ENCODE measurements at places on chromosomes 2 and 18.

DNA sequence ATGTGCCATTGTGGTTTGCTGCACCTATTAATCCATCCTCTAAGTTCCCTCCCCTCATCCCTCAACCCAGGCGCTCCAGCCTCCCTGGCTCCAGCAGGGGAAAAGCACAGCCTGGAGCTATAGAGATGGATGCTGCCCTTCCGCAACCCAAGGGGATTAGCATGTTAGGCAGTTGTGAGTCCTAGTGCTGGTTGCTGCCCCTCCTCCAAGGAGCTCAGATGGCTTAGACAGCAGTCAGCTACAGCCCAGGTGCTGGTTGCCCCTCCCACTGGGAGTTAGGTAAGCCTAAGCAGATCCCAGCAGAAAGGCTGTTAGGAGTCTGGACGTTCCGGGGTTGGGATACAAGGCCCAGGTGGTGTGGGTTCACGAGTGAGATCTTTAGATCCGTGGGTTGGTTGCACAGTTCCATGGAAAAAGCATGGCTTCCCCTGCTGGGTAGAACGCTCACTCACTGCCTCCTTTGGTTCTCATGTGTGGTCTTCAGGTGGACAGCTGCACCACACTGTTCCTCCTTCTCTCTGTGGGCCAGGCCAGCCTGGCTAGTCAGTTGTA lies 446.1 kb downstream of the ZNF804A start:
- ATAC-seq: no peak

GRCh38 chr2:145750144-145750543 lies 1230.2 kb upstream of the ZEB2 start:
- ATAC-seq: no peak

DNA sequence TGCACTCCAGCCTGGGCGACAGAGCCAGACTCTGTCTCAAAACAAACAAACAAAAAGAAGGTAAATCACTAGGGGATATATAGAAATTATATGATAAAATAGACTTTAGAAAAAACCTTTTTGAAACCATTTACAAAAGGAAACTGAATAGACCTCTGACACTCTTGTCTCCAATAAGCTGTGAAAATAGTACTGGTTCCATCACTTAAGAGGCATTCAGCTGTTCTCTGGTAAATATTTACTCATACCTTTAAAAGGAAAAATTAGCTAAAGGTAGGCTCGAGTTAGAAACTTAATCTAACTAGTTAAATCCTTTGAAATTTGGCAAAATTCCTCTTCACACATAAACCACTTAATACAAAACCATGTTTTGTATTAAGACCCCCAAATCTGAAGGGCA lies 21.4 kb downstream of the RAB27B start:
- ATAC-seq: no peak

DNA sequence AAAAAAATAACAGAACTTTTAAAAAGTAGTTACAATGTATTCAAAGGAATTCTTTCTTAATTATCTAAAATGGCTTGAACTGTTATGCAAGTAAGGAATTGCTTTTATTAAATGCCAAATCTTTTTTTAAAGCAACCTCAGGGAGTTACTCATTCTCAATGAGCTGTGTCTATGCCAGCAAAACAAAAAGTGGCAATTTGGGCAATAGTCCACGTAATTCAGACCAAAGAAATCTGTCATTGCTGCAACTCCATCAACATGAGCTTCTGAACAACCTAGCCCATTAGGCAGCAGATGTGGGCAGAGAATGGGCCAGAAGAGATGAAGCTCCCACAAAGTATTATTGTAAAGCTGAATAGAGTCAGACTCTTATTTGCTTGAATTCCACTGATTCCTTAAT lies 118.4 kb downstream of the ALK start:
- no peak for ATAC-seq

- ATAC-seq: peak; percentile 40
Observed at GRCh38 chr2:26946841-26947784, 23.3 kb upstream of the MAPRE3 start.

- peak; percentile 48 for ATAC-seq
Observed at GRCh38 chr2:169734169-169734847, 676 bp downstream of the KLHL23 start.

DNA sequence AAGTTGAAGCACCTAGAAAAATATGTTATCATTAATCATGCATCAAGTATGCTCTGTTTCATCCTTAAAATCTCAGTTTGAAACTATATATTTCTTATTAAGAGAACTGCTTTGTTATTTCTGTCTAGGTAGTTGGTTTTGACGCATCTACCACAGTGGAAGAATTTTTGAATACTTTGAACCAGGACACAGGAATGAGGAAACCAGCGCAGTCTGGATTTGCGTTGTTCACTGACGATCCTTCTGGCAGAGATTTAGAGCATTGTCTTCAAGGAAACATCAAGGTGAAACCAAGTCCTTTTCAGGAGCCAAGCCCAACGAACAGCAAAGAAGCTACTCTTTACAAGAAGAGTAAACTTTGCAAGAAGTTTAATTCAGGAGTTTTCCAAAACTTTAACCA lies 30.1 kb upstream of the DYNC2LI1 start:
- no peak for ATAC-seq

- ATAC-seq: no peak
Observed at GRCh38 chr2:137231628-137232027, 466.3 kb downstream of the THSD7B start.

DNA sequence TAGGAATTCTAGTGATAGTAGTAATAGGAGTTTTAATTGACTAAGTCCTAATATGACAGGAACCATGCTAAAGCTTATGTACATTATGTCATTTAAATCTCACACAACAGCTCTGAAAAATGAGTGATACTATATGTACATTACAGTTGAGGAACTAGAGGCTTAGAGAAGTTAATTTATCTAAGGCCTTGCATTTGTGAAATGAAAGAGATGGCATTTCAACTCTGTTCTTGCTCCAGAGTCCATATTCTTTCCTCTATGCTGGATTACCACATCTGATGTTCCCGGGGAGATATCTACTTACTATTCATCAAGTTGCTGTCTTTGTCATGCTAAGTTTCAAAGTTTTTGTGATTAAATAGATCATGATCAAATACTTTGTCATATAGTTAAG lies 5.7 kb downstream of the AGPS start:
- ATAC-seq: no peak

- ATAC-seq: no peak
Observed at GRCh38 chr18:56910967-56911366, 235.9 kb upstream of the BOD1L2 start.

DNA sequence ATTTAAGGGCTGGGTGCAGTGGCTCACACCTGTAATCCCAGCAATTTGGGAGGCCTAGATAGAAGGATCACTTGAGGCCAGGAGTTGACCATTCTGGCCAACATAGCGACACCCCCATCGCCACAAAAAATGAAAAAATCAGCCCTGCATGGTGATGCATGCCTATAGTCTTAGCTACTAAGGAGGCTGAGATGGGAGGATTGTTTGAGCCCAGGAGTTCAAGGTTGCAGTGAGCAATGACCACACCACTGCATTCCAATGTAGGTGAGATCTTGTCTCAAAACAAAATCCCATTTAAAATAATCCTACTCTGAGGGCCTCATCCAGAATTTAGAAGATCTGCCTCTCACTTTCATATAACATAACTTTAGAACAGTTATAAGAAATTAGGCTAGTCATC lies 2.7 kb upstream of the SERTAD2 start:
- no peak for ATAC-seq

GRCh38 chr2:12076810-12077209 lies 330.4 kb downstream of the LPIN1 start:
- ATAC-seq: no peak

GRCh38 chr2:205721057-205721449 lies 38.8 kb downstream of the NRP2 start:
- no peak for ATAC-seq

GRCh38 chr2:108575132-108575966 lies 41.1 kb downstream of the LIMS1 start:
- ATAC-seq: no peak

DNA sequence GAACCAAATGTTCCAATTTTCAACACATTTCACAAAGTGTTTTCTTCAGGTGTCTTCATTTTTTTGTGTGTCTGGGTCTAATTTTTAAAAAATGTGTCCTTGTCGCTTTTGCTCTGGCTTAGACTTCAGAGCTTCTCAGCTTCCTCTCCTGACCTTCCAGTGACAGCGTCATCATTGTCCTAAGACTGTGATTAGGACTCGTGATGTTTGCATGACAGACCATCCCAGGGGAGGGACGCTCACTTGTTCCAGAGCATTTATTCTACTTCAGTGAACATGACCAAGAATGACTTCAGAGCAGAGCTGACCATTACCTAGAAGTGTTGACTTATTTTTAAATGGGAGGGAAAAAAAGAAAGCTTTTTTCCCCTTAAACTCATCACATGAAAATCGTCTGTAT lies 591.9 kb downstream of the IRS1 start:
- ATAC-seq: no peak

DNA sequence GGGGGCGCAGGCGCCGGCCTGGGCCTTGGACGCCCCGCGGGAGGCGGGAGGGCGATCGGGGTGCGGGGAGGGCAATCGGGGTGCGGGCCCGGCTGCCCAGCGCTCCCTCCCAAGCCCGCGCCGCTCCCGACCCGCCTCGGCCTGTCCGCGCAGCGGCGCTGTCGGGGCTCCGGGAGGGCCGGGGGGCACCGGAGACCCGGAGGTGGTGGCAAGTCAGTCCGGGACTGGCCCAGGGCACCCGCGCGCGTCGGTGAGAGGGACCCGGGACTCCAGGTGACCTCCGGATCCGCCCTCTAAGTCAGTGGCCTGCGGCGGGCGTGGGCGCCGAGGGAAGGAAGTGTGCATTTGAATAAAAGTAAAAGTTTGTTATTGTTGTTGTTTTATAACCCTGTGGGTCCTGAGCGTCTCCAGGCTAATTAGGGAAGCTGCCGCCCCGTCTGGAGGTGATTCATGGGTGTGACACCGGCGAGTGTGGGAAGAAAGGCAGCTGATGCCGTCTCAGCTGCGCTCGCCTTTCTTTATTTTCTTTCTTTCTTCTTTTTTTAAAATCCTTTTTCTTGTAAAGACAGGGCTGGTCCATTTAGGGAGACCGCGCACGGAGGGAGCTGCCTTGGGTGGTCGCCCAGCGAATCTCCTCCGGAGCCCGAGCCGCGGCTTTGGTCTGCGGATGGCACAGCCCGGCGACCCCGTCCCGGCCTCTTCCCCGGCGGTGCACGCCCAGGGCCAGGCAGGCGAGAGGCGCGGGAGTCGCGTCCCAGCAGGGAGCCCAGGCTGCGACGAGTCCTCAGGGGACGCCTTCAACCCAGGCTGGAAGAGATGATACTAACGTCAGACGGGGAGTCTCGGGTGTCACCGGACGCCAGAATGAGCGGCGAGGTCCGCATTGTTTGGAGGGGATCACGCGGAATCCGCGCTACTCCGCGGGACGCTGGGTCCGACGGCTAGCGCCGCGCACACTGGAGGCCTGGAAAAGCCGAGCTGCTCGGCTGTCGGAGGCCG lies 627 bp upstream of the CRACDL start:
- ATAC-seq: no peak

GRCh38 chr2:10664652-10665051 lies 25.1 kb downstream of the NOL10 start:
- no peak for ATAC-seq

- no peak for ATAC-seq
Observed at GRCh38 chr18:39149211-39149806, 1583.7 kb upstream of the CELF4 start.

DNA sequence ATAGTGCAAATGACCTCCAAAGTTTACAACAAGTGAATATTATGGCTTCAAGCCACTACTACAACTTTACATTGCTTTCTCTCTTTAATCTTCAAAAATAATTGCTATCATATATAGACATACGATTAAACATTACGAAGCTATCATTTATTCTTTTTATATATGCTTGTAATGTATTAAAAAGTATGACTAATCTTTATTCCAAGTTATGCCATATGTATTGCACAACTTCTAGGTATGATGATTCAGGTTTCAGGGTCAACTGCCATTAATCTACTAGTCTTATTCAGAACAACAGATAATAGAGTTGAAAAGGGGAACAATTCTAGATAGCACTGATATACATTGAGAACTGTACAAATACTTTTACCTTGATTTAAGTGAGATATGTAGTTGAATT lies 506.2 kb upstream of the TMEFF2 start:
- ATAC-seq: no peak

- no peak for ATAC-seq
Observed at GRCh38 chr2:153575171-153575853, 96.8 kb upstream of the RPRM start.

- ATAC-seq: no peak
Observed at GRCh38 chr2:165440367-165440766, 29.1 kb upstream of the CSRNP3 start.

GRCh38 chr18:12057419-12058039 lies 36.1 kb upstream of the ANKRD62 start:
- ATAC-seq: no peak

DNA sequence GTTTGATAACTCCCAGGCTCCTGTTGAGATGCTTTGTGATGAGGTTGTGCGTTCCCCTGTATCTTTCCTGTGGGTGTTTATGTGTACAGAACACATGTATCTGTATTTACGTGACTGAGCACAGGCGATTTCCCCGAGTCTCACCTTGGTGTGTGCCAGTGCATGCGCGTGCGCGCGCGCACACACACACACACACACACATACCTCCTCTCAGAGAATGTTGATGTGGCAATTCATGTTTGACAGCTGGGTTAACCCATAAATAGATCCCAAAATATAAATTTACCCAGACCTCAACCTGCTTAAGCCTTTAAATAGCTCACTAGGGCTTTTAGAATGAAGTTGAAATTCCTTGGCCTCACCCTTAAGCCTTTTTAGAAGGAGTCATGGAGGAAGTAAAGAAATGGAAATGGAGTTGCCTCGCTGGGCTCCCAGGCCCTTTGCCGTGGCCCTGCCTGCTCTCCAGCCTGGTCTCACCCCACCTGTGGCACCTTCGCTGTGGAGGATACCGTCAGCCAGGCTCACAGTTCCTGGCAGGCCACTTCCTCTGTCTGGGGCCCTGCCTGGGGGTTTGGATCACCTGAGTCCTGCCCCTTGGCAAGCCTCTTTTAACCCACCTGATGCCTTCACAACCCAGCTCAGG lies 20.3 kb downstream of the AGAP1 start:
- ATAC-seq: no peak

- no peak for ATAC-seq
Observed at GRCh38 chr2:216142540-216142939, 33.4 kb downstream of the XRCC5 start.

DNA sequence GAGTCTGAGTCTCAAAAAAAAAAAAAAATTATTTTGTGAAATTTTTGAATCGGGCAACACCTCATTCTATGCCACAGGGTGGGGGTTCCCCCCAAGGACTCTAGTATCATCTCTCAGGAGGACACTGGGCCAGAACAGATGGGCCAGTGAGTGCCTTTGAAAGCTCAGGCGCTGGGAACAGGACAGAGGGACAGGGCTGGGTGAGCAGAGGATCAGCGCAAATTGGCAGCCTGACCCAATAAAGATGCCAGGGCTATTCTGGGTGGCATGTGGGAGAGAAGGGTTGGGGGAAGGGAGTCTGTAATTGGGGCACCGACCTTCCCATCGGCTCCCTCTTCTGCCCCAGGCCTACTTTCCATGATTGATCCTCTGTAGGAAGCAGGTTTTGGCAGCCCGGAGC lies 44.0 kb downstream of the KIF3C start:
- no peak for ATAC-seq
